ENCODE measurements at places on chromosomes 12 and 14.

DNA sequence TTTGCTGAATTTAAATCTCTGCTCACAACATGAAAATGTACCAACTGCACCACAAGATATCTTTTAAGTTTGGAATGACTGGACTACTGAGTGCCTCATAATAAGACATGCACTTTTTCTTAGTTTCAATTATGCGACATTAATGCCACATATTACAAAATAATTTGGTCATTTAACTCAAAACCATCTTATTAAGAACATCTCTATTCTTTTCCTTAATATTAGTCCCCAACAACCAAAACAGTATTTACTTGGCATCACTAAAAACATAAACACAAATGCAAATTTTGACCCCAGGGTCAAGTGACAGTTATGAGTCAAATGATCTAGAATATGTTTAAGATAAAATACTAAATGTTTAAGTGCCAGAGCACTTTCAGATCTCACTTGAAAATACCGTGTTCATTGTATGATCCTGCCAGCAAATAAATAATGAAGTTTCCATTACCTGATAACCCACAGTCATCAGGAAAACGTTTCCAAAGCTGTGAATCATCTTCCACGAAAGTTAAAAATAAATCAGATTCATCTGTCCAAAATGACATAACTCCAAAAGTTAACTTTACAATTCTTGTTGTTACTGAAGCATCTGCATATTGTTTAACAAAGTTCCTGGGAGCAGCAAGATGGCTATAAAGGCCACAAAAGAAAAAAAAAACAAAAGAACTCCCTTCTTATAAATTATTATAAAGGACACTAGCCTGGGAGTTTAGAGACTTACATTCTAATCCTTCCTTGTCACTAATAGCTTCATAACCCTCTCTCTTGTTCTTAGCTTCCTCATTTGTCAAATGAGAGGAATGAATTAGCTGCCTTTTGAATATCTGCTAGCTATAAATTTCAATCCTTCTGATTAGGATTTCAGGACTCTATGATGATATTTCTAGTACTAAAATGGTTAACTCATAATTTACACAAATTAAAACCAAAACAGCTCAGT lies 30.5 kb upstream of the AP4S1 start:
- no peak for DNase-seq

- DNase-seq: no peak
Measured at GRCh38 chr12:44286821-44287505, 451.1 kb downstream of the TMEM117 start.

- DNase-seq: no peak
Measured at GRCh38 chr14:103317976-103318580, 16.0 kb upstream of the EIF5 start.

DNA sequence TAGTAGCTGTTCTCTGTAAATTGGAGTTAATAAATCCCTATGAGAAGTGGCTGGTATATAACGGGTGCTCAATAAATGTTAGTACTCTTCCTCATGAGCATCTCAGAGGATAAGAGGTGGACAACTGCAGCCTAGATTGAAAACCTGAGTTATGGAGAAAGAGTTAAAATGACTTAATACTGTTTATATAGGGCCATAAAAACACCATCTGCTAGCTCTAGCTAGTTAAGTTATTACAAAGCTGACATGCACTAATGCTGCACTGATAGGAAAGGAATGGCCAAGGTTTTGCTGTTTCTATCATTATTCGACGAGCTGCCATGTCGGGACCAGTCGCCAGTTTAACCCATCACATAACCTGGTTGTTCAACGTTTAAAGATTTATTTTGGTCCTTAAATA lies 72.0 kb upstream of the SEL1L start:
- no peak for DNase-seq

GRCh38 chr14:70886421-70887206 lies 20.6 kb upstream of the PCNX1 start:
- peak; percentile 90 for DNase-seq

DNA sequence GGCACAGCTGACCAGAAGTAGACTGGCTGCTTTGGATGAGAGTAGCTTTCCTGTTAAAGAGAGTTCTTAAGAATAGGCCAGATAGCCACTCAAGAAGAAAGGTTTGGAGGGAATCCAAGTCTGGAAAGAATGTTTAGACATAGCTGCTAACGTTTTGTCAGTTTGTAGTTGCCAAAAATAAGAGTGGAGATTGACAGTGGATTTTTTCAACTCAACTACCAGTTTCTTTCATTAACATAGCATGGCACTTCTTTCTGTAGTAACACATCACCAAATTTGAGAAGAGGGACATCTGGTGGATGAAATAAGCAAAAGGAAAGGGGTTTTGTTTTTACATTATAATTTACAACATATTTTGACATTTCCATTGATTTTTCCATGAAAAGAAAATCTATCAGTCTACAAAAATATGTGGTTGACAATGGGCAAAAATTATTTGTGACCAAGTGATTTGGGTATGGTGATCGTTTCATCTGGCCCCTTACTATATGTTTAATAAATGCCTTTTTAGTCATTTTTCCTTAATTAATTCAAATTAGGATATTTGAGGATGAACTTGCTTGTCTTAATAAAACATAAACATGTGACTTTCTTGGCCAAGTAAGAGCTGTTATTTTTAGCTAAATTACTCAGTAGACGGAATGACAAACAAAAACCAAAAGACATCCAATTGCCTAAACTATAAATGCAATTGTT lies 71.1 kb downstream of the PTPRR start:
- no peak for DNase-seq

GRCh38 chr12:28054583-28054982 lies 82.0 kb upstream of the PTHLH start:
- no peak for DNase-seq
